Bronchial smooth muscle cell (primary cell): ENCODE measurements at places on chromosomes 5 and 9. TPM values are rescaled to one million over a fixed set of nuclear protein-coding genes. Genes with fewer than 3 reads are reported as not detected.

Gene HNRNPA0
- total RNA-seq = 9.9 TPM in 2 replicates

Gene CPLANE1
- 11.2 and 12.3 TPM in 2 replicates for total RNA-seq

Gene PCAT7
- not detected in 2 replicates for total RNA-seq

Gene KLHL3
- total RNA-seq = 0.77 and 1.6 TPM in 2 replicates

Gene NUTM2G
- total RNA-seq = under 0.01 TPM in 1 of 2 replicates, not detected in the other

Gene SPDL1
- 5.2 and 6.5 TPM in 2 replicates for total RNA-seq

Gene ANKRD31
- total RNA-seq = 0.09 and 0.16 TPM in 2 replicates

Gene SPRY4
- total RNA-seq = 0.17 and 3.0 TPM in 2 replicates

Gene SH3RF2
- 0.09 and 0.79 TPM in 2 replicates for total RNA-seq

Gene PRKAA1
- total RNA-seq = 112 and 145 TPM in 2 replicates

Gene PCDHGA9
- 2.9 and 3.8 TPM in 2 replicates for total RNA-seq

Gene C5orf34
- 1.1 and 1.9 TPM in 2 replicates for total RNA-seq

Gene STKLD1
- 0.69 and 0.95 TPM in 2 replicates for total RNA-seq

Gene PCDHB14
- total RNA-seq = 0.63 and 2.6 TPM in 2 replicates

Gene SLC44A1
- 55.2 and 103 TPM in 2 replicates for total RNA-seq

Gene FOXD4L4
- total RNA-seq = 0.17 and 0.32 TPM in 2 replicates

Gene POLR1E
- 29.0 and 34.3 TPM in 2 replicates for total RNA-seq

Gene SLCO4C1
- total RNA-seq = under 0.01 TPM in 1 of 2 replicates, not detected in the other

Gene NSG2
- not detected in 2 replicates for total RNA-seq

Gene TXN
- total RNA-seq = 426 and 479 TPM in 2 replicates

Gene PCDHA1
- under 0.01 TPM in 2 replicates for total RNA-seq

Gene PHF24
- total RNA-seq = 0.09 and 0.16 TPM in 2 replicates

Gene PCDH1
- total RNA-seq = under 0.01 and 0.26 TPM in 2 replicates

Gene HTR1A
- total RNA-seq = not detected in 2 replicates

Gene VPS13A
- 20.4 and 43.7 TPM in 2 replicates for total RNA-seq

Gene GTF3C5
- 28.7 and 33.3 TPM in 2 replicates for total RNA-seq

Gene LCP2
- not detected in 2 replicates for total RNA-seq

Gene CDKN2B
- total RNA-seq = 7.7 and 10.4 TPM in 2 replicates

Gene SELENOP
- 87.6 and 223 TPM in 2 replicates for total RNA-seq

Gene PRLR
- total RNA-seq = 0.16 TPM in 1 of 2 replicates, not detected in the other

Gene HAPLN1
- total RNA-seq = 0.77 and 1.1 TPM in 2 replicates

Gene LECT2
- total RNA-seq = not detected in 2 replicates

Gene DMRTA1
- 0.34 and 0.47 TPM in 2 replicates for total RNA-seq

Gene SOHLH1
- total RNA-seq = not detected in 2 replicates

Gene TMEM215
- total RNA-seq = not detected in 2 replicates

Gene ITK
- under 0.01 TPM in 1 of 2 replicates, not detected in the other for total RNA-seq

Gene OR13C2
- total RNA-seq = not detected in 2 replicates

Gene MLANA
- total RNA-seq = not detected in 2 replicates

Gene IFNA21
- total RNA-seq = not detected in 2 replicates

Gene SLC6A7
- total RNA-seq = not detected in 2 replicates

Gene SPINK6
- not detected in 2 replicates for total RNA-seq

Gene SLC46A2
- total RNA-seq = not detected in 2 replicates
